ENCODE measurements at places on chromosomes 6 and 20.

DNA sequence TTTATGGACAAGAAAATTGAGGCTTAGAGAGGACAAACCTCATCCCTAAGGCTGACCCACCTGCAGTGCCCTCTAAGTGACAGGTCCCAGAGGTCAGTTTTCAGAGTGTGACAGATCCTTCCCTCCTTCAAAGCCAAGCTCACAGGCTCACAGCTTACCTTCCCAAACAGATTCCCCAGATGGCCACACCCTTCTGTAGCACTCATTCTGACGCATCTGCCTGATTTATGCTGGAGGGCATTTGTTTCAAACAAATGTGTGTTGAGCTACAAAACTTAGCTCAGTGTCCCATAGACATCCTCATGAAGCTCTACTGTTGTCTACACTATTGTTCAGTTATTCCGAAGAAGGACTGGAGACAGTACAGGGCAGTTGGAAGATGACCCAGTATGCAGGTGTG is 60.6 kb upstream of the RIN2 start:
- DNase-seq: peak; percentile 20

GRCh38 chr6:139081471-139081870 is 52.9 kb downstream of the ABRACL start:
- DNase-seq: no peak

- DNase-seq: no peak
Measured at GRCh38 chr20:44596010-44596409, 13.6 kb downstream of the PKIG start.

- peak; percentile 56 for DNase-seq
Measured at GRCh38 chr20:382291-383115, 1.9 kb downstream of the TRIB3 start.

DNA sequence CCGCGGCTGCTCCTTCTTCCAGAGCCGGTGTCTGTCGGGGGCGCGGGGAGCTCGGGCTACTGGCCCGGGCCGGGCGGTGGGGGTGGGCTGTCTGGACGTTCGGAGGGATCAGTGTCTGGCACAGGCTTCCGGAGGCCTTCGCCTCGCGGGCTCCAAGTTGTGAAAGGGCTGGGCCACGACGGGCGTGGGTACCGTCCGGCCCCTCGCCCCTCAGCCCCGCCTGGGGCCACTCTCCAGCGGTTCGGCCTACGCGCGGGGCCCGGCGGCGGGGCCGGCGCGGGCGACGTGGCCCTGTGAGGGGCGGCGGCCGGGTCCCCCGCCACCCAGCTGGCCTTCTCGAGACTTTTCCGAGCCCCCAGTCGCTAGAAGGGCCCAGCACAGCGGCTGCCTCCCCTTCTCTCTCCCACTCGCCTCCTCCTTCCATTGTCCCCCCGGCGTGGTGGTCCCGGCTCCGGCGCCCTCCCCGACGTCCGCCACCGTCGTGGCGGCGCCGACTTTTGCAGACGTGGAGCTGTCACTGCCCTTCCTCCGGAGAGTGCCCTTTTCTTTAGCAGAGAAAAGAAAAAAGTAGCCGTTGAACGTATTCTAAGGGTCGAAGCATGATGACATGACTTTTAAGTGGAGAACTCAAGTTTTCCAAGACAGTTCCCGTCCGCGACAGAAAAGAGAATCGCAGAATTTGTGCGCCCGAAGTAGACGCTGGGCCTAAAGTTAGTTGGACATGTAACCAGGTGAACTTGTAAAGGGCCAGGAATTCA is 571 bp downstream of the ITCH start:
- no peak for DNase-seq

All from mammary epithelial cell (primary cell).